A549 treated with Mapracorat at 1 μM for 4 hours (cell line): ENCODE measurements at places on chromosomes 16 and 17. TPM values are rescaled to one million over a fixed set of nuclear protein-coding genes. Genes with fewer than 3 reads are reported as not detected.

Gene MSLN
- 2.6 to 3.3 TPM (median 2.9 TPM) in 5 replicates for total RNA-seq

Gene IRF8
- total RNA-seq = 0.13 to 0.39 TPM (median 0.22 TPM) in 5 replicates

Gene CDH3
- 0.16 to 0.41 TPM (median 0.24 TPM) in 5 replicates for total RNA-seq

Gene COPRS
- 115 to 175 TPM (median 158 TPM) in 5 replicates for total RNA-seq
